Forelimb muscle (tissue), 1 donor: ENCODE measurements at places on chromosomes 7 and 10.

DNA sequence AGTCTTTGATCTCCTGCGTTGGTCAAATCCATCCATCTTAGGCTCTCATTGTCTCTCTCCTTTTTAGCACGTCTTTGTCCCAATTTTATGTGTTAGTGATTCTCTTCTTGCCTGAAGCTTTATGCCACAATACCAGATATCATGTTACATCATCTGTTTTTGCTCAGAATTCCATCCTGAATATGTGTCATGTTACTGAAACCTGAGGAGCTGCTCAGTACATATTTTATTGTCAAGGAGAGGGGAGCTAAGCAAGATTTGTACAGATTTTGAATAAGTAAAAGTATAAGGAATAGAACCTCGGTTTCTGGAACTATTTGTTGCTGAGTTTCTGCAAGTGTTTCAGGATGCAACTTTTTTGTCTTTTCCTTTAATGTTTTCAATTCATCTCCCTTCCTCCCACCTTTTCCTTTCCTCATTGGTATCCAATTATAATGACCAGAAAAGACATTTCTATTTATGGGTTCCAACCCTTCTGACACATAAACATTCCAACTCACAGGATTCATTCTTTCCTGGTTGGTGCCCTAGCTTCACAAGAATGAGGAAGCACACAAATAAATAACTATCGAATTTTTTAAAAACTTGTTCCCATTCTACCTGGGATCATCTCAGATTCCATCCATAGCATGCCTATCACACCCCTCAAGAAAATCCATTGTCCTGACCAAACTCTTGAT is 291.8 kb downstream of the CRPPA start:
- DNase-seq, result no peak

DNA sequence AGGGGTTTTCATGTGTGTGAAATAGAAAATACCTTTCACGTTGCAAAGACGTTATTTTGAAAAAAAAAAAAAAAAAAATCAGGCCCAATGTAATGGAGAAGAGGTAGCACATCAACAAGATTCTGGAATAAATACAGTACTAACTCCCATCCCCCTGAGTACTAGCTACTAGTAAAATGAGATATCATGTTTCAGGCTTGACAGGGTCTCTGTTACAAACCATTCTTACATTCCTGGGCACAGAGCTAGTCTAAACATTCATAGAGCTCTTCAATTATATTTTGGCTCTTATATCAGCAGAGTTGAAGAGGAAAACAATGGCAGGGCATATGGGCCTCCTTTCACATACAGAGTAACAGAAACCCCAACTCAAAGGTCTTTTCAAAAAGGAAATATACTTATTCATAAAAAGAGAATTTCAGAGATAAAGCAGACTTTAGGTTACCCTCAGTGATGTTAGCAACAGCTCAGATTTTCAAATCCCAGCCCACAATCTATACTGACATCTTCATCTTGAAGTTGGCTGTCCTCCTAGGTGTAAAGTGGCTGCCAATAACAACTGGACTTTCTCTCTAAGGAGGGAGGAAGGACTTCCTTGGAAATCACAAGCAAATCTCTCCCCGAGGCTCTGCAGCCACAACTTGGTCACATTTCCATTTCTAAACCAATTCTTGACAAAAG is 18.6 kb downstream of the C7orf33 start:
- peak; percentile 13 for DNase-seq

DNA sequence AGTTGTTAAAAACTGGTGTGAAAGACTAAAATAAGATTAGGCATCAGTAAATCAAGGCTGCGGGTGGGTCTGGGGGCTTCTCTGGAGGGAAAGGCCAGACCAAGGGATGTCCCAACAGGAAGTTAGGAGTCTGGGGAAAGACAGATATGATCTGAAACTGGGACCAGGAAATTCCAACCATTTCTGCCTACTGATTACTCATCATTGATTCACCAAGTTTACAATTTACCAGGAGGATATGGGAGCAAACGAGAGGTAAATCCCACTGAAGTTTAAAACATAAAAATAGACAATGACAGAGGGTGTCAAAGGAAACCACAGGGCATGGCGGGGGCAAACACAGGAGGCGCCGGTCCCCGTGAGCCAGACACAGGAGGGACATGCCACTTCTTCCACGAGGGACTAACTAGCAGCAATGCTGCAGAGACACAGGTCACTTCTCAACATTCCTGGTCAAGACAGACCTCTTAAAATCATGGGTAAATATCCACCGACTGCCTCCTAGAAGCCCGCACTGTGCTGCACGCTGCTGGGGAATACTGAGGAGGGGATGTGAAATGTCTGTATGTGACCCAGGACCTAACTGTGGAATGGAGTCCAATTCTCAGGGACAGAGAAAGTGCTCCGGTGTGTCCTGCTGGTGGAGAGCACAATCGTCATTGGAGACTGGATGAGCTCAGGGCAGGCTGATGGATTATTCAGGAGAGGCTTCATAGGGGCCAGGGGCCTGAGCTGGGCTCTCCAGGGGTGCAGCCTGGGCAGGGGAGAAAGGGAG is 153.4 kb upstream of the KLF14 start:
- no peak for DNase-seq

GRCh38 chr10:77940225-77940624 is 13.7 kb upstream of the DLG5 start:
- DNase-seq, result no peak

DNA sequence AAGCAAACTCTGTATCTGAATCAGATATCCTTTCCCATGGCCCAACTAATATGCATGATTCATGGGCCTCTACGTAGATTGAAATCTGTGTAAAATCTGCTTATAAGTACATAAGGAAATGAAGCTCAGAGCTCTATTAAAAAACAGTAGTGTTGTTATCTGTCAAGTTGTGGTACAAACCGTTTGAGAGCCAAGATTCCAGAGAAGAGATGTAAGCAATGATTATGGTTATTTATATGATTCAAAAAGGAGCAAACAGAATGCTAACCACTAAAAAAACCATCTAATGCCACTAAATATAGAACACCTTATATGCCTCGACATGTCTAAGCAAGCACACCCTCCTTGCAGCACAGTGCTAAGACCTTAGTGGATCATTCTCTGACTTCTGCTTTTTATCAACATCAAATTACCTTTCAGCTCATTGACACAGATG is 26.6 kb downstream of the RPP38 start:
- no peak for DNase-seq

DNA sequence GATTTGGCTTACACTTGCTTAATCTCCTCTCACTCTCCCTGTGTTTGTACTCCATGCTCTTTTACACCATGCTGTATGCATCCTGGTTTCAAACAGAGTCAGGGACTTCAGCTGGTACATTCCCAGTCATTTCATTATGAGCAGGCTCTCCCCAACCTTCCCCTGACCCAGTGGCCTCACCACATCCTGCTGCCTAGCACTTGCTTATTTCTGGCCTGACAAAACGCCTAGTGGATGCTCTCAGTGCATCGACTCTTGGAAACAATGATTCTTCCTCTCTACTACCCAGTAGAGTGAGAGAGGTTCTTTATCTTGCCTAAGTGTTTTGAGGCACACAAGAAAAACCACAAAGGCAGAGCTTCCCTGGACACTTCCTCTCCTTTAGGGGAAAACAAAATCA is 63.4 kb downstream of the CAV1 start:
- DNase-seq, result no peak

DNA sequence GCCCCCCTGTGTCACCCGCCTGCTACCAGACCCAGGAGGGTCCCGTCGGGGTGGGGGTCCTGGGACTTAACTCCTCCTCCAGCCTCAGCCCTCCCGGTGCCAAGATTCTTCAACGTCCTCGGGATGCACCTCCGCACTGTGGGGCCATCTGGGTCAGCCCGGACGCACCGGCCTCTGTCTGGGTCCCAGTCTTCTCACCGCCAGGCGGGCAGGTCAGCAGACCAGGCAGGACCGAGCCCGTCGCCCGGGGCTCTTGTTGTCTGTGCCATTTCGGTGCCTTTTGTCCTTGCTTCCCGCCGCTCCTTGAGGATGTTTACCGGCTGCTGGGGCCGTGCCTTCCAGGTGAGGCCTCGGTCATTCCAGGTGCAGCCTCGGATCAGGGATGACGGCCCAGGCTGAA is 32.1 kb upstream of the PSMG3 start:
- no peak for DNase-seq

- no peak for DNase-seq
Measured at GRCh38 chr7:414681-415560, 104.7 kb downstream of the PDGFA start.

DNA sequence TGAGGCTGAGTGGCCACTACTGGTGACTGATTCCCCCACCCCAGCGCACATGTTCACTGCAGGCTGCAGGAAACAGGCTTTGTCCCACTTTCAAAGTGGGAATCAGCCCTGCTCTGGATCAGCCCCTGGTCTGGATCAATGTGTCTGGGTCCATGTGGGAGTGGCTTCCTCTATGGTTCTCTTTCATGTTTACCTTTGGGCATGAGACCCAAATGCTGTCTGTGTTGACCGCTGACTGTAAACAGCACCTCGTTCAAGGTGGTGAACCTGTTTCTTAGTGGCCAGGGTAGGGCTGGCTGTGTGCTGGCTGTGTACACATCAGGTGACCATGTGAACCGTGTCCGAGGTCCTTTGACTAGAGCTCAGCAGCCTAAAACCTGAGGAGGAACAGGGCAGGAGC is 121.8 kb downstream of the CAMK1D start:
- no peak for DNase-seq
